ENCODE measurements at places on chromosomes 4 and X.

DNA sequence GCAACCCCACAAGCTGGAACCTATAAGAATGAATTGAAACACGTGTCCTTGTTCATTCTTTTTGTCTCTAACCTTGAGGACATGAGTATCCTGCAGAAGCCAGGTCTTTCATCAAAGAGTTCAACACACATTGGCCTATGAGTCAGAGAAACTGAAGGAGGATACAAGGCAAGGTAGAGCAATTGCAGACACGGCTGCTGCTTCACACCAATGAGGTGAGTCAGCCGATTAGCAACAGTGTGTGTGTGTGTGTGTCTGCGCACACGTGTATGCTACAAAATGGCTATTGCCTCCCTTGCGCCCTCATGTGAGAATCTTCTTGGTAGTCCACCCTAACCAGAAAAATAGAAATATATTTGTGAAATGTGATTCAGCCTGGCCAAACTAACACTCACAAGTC lies 1477.7 kb upstream of the IGFBP7 start:
- DNase-seq: no peak

GRCh38 chr4:121989715-121990114 lies 37.9 kb upstream of the TRPC3 start:
- no peak for DNase-seq

DNA sequence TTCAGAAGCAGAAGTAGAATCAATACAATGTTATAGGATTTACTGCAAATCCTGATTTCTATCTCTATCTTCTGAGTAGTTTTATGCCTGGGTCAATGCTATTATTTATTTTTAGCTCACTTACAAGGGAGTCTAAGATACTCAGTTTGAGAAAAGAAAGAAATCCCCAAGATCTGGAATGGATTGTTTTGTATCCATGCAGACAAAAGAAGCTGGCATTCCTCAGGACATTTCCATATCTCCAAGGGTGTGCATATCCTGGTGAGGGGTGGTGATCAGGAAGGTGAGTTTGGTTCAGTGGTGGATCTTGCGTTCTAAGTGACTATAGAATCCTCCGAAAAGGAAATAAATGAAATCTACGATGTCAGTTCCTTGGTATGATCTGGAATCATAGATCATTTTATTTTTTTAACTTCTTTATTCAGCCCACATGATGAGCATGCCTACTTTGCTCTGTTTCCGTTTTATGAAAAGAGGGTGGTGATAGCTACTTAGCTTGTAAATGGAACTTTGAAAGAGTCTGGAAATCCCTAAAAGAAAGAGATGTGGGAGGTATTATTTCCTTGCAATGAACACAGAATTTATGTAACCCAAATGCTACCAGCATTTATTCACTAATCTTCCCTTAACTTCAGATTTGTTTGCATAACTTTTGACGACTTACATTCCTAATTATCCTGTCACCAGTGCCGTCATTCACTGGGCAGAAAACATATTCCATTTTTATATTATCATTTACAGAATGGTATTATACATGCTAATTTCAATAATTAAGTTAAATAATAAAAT lies 81.1 kb upstream of the RAPGEF2 start:
- no peak for DNase-seq

GRCh38 chrX:153828723-153829548 lies 1.4 kb downstream of the PDZD4 start:
- no peak for DNase-seq

DNA sequence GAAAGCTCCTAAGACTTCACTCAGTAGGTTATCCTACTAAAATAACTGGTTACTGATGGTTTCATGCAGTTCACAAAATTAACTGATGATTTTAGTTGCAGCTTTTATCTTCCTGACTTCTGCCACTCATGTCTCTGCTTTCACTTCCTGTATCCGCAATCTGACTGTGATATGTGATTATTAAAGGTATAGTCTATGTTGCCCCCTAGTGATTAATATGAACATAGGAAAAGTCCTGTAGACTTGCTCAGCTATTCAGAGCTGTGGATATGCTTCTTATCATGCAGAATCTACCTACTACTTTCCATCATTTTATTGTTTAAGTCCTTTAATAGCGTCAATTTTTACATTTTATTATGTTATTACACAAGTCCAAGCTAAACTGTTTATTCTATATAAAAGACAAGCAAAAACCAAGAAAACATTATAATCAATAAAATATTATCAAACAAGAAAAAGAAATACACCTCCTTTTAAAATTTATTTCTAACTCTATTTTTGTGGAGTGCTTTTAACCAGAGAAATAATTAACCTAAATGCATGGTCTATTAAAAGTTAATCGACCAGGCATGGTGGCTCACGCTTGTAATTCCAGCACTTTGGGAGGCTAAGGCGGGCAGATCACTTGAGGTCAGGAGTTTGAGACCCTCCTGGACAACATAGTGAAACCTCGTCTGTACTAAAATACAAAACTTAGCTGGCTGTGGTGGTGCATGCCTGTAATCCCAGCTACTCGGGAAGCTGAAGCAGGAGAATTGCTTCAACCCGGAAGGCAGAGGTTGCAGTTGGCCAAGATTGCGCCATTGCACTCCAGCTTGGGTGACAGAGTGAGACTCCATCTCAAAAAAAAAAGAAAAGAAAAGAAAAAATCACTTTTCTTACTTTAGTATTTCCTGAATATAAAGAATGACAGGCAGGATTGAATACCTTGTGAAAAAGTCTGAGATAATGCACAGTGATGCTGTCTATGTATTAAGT lies 40.4 kb upstream of the TLR2 start:
- DNase-seq: peak; percentile 46

DNA sequence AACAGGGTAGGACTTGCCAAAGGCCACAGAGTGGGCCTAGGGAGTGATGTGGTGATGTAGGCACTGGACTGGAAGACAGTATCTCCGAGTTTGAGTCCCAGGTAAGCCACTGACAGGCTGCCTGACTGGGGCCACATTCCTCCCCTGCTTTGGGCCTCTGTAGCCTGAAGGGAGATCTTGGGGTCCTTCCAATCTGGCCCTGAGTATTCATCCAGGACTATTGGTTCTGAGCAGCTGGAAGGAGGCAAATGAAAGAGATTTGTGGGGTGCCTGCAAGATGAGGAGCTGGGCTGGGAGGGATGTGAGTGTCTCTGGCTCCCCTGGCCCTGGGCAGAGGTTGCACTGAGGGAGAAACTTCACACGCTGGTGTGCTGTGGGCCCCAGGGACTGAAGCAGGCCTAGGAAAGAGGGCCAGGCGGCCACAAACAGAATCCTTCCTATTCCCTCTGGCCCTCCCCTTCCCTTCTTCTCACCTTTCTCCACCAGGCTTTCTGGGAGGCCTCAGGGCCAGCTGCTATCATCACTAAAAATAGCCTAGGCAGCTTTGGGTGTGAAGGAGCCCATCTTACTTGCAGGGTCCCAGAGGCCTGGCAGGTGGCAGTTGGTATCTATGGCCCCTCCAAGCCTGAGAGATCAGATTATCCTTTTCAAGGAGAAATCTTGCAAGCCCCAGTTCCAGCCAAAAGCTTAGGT lies 70.1 kb downstream of the PJA1 start:
- DNase-seq: no peak

DNA sequence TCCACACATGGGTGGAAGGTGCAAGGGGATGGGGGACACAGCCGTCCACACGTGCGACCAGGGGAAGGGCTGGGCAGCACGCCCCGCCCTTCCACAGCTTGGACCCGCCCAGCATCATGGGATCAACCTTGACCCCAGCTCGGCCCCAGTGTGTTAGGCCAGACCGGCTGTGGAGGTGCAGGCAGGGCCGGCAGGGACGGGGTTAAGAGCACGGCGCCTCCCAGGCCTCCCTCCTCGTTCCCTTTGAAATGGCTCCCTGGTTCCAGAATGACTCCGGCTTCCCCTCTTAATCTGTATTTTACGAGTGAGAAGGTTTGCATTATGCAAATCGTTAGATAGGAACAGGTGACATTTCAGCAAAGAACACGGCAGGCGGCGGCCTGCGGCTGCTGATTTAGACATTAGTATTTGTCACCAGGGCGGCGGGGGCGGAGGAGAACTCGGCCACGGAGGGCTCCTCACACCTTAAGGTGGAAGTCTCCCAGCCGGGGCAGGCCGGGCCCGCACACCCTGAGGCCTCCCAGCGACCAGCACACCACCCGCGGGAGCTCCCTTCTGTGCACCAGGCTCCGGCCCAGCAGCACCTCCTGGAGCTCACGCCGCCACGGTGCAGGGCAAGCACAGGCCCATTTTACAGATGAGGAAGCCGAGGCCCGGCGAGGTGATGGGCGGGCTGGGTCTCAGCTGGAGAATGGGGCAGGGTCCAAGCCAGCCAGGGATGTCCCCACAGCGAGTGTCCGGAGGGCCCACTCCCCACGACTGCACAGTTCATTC lies 116.1 kb downstream of the FAM53A start:
- DNase-seq: no peak

- DNase-seq: no peak
Measured at GRCh38 chr4:99457270-99457669, 22.1 kb upstream of the ADH7 start.

DNA sequence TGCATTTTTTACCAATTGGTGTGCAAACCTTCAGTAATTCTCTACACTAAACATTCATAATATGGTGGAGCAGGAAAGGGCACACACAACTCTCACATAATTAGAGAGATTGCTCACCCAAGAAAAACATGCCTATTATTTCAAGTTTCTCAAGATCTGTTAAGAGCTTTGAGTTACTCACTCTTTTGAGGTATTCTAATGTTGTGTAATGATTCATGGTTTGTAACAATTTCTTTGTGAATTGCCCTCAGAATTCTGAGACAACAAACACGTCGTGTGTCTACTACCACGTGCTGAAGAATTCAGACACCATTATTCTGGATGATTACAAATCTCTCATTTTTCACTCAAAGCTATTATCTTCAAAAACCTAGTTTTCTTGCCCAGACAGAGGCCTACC lies 82.8 kb downstream of the PDGFC start:
- DNase-seq: no peak

- no peak for DNase-seq
Measured at GRCh38 chr4:165656399-165656798, 216.6 kb upstream of the TLL1 start.

DNA sequence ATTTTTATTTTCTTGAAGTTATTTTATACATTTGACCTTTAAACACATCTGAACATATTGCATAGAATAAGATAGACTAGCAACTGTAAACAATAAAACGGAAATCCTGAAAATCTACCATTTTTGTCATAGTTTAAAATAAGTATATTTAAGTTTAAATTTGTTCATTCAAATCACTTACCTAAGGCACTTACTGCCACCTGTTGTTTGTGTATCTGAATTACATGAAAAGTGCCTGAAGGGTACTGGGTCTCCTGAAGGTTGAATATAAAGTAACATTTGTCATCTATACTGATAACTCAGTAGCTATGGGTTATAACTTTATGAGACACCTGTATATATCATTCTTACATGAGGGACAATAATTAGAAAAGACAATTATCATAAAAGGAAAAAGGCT lies 38.6 kb downstream of the TRPC5 start:
- DNase-seq: no peak

DNA sequence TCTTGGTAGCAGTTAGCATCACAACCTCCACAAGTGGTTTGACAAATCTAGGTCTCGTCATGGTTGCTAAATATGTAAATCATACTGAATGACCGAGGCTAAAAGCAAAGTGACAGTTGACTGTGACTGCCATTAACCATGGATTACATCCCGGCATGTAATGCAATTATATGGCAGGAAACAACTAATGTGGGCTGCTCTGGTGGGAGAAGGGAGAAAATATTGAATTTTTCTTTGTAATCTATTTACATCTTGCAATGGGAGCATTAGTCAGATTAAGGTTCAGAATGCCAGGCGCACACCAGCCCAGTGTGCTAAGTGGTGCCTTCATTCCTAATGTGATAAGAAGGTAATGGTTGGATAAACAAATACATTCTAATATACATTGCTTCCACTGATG lies 35.8 kb downstream of the UNC5C start:
- DNase-seq: no peak

DNA sequence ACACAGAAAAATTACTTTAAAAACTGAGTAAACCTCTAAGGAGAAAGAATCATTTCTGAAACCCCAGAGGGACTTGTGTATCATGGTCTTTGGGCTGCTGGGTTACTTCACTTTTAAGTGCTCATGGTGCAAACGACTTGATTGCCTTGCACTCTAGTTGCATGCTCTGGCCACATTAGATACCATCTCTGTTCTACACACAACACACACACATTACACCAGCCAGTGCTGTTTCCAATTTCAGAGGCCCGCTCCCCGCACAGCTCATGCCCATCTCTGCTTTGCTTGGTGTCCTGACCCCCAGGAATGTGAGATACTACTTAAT lies 2.1 kb downstream of the PPP3CA start:
- no peak for DNase-seq

DNA sequence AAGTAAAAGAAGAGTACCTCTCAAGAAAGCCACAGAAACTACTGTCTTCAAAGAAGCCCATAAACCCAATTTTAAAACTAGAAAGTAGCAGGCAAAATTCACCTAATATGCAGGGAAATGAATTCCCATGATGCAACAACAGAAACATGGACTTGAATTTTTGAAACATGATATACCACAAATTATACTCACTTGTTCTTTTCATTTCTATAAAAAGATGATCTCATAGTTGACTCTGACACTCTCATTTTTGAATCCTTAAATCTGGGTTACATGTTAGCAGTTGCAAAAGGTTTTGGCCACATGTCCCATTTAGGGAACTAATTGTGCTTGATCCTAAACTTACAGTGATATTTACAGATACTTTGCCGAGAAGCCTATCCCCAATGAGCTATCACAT lies 1130.8 kb downstream of the FAT4 start:
- DNase-seq: no peak

- DNase-seq: no peak
Measured at GRCh38 chr4:119034276-119035008, 101.2 kb upstream of the MYOZ2 start.

Data from NCI-H1436 (cell line).